Activated CD4-positive, alpha-beta T cell treated with anti-CD3 and anti-CD28 coated beads, Interleukin-2, amount 10 ng/mL, durations not matched to agents 24 days and 14 days (primary cell): ENCODE measurements at places on chromosomes 16 and 17.
A peak's percentile ranks its signal among the peaks of the same experiment; 100 is the strongest.

- no peak overlapping the region for H3K27ac ChIP-seq
- DNase-seq = no peak
- H3K4me3 ChIP-seq = no peak overlapping the region
- peaks cover 44% of the 10 kb centered on the region for H3K36me3 ChIP-seq
- H3K27me3 ChIP-seq = peaks cover 8% of the 10 kb centered on the region
These were observed 3.4 kb upstream of the LLGL2 start for GRCh38 chr17:75521951-75522727.

DNA sequence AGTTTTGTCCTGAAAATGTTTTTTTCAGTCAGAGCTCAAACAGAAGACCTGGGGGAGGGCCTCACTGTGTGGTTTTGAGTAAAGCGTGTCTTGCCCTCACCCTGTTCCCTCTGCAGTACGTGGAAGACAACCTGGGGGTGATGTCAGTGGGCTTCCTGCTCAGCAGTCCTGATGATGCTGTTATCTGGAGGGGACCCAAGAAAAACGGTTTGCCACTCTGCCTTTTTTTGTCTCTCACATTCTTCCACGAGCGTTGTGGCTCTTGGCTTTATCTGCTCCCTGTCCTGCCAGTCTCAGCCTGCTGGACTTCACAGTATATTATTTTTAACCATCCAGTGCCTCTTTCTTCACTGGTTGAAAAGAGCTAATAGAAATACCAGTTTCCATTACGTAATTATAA, 12.9 kb downstream of the NUBP1 start:
- H3K27me3 ChIP-seq = no peaks in the 10 kb centered on the region
- no peak for DNase-seq
- no peak overlapping the region for H3K27ac ChIP-seq
- H3K4me1 ChIP-seq = peaks cover 7% of the 10 kb centered on the region
- peaks cover 50% of the 10 kb centered on the region for H3K36me3 ChIP-seq

DNA sequence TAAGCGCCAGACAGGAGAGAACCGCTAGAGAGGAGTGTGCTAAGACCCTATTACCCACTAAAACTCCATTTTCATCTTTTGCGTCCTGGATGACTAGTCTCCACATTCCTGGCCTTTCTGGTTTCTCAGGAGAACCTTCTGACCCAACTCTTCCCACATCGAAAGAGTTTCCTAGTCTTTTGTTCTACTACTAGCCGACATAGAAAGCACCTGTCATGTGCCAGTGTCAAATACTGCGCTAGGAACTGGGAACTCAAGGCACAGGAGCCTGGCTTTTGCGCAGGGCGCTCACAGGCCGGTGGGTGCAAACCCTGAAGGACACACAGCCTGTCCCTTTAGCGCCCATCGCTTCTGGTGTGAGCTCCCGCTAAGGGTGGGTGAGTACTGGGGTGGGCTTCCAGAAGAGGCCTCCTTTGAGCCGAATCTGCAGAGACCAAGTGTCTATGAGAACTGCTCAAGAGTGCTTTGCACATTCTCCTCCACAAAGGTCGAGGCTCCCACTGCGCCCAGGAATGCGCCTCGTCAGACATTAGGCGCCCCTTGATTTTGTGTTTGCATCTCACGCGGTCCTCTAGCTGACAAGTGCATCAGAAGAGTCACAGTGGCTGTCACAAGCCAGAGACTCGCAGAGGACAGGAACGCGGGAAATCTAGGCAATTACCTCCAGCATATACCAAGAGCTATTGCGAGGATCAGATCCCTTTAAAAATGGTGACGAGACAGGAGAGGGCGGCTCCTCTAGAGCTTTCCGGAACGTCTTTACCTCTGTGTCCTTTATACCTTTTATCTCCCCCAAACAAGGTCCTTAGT, 2.0 kb upstream of the PSMB3 start:
- H3K27me3 ChIP-seq = peaks cover 39% of the 10 kb centered on the region
- peak overlapping the region; percentile 98 for H3K27ac ChIP-seq
- peaks cover 48% of the 10 kb centered on the region for H3K4me1 ChIP-seq

- peaks cover 19% of the 10 kb centered on the region for H3K4me1 ChIP-seq
- no peak overlapping the region for H3K4me3 ChIP-seq
- H3K36me3 ChIP-seq = no peaks in the 10 kb centered on the region
These were observed 14.7 kb upstream of the PLLP start for GRCh38 chr16:57299009-57299718.

DNA sequence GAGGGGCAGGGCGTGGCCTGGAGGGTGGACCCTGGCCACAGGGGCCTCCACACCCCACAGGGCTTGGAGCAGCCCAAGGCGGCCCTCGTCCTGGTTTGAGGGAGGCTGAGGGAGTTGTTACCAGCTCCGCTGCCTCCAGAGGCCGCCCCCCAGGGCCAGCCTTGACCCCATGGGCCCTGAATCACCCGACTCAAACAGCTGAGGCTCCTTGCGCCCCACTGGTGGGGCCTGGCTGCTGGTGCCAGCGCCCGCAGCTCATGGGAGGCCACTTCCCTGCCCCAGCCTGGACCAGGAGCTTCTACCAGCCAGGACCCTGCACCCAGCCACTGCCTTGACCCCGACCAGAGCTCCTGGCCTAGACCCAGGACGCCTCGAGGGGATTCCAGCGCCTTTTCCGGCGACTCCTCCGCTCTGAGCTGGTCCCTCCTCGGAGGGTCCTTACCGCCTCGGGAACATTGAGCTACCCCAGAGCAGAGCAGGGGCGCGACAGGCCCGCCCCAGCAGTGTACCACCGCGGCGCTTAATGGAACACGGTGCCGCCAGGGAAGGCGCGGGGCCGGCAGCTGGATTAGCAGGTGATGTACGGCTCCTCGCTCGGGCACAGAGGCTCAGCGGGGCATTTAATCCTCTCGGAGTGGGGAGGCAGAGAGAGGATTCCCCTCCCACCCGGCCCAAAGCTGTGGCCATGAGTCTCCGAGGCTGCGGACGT, 37.2 kb downstream of the GSE1 start:
- H3K27ac ChIP-seq = no peak overlapping the region
- H3K4me3 ChIP-seq = no peak overlapping the region
- H3K36me3 ChIP-seq = peaks cover 4% of the 10 kb centered on the region
- no peaks in the 10 kb centered on the region for H3K27me3 ChIP-seq
- H3K4me1 ChIP-seq = no peaks in the 10 kb centered on the region
